CD8-positive, alpha-beta memory T cell (primary cell): ENCODE measurements at places on chromosomes 3 and 15.

DNA sequence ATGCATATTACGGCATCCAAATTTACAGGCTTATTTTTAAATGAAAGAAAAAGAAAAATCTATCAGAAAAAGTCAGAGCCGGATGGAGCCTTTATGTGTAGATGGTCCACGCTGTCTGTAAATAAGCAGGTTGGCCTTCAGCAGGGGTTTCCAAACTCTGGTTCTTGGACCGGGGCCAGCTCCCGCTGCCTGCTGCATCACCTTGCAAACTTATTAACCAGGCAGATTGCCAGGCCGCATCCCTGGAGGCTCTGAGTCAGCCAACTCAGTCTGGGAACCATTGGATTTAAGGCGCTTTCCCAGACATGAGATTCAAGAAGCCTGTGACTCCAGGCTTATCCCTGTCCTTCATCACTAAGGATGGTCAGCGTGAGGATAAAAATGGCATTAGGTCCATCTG is 212.4 kb downstream of the OPA1 start:
- no peak for DNase-seq

DNA sequence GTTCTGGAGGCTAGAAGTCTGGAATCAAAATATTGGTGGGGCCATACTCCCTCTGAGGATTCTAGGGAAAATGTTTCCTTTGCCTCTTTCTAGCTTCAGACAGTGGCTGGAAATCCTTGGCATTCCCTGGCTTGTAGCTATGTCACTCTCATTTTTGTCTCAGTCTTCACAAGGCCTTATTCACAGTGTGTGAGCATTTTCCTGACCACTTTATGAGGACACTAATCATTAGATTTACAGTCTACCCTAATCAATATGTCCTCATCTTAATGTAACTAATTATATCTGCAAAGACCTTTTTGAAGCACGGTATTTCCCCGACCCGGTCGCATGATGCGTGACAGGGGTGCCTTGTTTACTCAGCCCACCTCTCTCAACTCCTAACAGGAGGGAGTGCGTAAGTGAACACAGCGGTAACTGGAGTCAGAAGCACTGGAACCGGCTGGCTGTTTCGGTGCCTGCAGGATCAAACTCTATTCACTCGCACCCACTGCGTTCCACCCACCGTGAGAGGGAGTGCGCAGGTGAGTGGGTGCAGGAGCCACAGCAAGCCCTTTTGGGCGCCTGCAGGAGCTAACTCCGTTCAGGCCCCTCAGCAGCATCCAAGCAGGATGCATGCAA is 155.0 kb downstream of the EPHA3 start:
- DNase-seq, result no peak

- no peak for DNase-seq
Measured at GRCh38 chr3:155895379-155895900, 25.0 kb downstream of the GMPS start.

- no peak for DNase-seq
Measured at GRCh38 chr15:26129852-26130251, 266.7 kb upstream of the ATP10A start.

GRCh38 chr3:42557854-42558253 is 23.9 kb downstream of the SEC22C start:
- DNase-seq, result peak; percentile 38

- DNase-seq, result no peak
Measured at GRCh38 chr3:127157171-127157828, 35.6 kb upstream of the PRR23E start.

DNA sequence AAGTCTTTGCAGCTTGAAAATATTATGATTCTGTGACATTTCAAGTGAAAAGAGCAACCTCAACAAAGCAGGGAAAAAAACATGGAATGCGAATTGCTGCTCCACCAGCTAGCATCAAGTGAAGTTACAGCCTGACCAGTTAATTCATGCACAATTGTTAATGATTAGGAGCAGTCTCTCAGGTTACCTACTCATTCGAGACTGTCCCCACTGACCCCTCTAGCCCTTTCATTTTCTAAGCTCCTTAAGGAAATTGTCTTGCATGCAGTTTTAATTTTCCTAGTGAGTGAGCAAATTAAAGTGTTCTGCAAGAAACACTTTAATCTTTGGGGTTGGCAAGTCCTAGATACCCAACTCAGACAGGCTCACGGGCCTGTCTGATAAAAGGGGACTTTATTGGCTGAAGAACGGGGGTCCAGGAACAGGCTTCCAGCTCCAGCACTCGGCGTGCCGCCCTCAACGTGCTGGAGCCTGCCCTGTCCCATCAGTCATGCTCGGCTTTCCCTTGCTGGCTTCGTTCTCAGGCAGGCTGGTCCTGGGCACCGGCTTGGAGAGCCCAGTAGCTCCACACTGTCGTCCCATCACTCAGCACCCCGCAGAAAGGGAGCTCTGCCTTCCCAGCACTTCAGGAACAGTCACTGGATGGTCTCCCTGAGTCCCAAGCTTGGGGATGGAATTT is 18.3 kb downstream of the PODXL2 start:
- DNase-seq, result no peak

DNA sequence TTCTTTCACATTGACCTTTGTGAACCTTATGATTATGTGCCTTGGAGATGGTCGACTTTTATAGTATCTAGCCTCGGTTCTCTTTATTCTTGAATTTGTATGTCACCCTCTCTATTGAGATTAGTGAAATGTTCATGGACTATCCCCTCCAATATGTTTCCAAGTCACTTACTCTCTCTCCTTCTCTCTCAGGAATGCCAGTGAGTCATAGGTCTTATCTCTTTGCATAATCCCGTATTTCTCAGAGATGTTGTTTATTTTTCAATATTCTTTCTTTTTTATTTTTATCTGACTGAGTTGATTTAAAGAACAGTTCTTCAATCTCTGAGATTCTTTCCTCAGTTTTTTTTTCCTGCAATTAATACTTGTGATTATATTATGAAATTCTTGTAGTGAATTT is 411.6 kb upstream of the CADM2 start:
- no peak for DNase-seq

GRCh38 chr3:156761713-156762451 is 64.3 kb upstream of the LEKR1 start:
- DNase-seq, result no peak

GRCh38 chr3:29934751-29935150 is 653.9 kb downstream of the RBMS3 start:
- DNase-seq, result no peak

DNA sequence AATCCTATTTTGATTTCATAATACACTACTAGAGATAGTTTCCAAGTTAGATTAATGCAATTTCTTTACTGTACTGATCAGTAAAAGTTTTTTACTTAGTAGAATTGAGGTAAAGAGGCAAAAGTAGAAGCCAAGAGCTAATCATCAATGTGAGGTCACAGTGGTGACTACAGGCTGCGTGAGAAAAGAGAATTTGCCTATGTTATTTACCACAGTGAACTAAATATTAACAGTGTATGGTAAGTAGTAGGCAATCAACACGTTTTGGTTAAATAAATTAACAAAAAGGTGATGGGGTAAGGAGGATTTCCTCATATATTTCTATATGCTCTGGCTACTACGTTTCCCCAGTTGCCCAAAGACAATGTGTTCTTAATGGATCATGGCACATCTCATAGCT is 202.2 kb upstream of the CMC1 start:
- no peak for DNase-seq

- DNase-seq, result no peak
Measured at GRCh38 chr15:85542895-85543331, 162.5 kb downstream of the AKAP13 start.

- DNase-seq, result no peak
Measured at GRCh38 chr15:51846066-51846462, 16.6 kb downstream of the TMOD3 start.

- DNase-seq, result no peak
Measured at GRCh38 chr3:74347563-74348268, 266.7 kb downstream of the CNTN3 start.

GRCh38 chr3:156963096-156963495 is 136.9 kb downstream of the LEKR1 start:
- DNase-seq, result no peak

DNA sequence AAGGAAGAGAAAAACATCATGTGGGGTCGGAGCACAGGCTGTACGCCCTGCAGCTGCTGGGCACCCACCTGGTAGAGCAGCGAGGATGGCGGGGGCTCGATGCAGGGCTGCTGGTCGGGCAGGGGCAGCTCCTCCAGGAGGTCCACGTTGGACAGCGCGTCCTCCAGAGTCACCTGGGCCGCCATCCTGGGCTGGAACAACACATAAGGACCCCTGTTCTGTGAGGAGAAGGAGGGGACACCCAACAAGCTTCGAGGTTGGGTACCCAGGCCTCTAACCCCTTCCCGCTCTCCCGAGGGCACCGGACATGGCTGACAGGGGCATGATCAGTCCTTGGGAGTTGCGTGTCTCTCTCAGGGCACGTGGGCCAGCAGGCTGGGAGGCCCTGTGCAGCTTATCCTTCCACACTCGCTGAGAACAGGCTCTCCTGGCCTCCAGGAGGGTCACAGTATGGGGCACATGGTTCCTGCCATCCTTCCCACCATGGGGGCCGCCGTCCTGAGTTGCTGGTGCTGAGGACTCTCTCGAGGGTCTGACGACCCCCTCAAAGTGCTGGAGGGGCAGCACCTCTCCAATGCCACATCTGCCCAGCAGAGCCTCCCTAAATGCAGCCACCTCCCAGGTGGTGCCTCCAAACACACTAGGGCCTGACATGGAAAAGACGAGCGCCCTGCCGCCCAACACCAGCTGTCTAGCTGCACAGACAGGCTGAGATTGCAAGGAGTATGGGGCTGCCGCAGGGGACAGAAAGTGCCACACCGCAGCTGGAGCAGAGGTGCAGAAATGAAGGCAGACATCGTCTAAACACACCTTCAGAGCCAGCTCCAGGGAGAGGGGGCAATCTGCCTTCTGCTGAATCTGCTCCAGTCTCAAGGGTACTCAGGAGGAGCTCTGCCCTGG is 32.8 kb downstream of the CYFIP1 start:
- no peak for DNase-seq

DNA sequence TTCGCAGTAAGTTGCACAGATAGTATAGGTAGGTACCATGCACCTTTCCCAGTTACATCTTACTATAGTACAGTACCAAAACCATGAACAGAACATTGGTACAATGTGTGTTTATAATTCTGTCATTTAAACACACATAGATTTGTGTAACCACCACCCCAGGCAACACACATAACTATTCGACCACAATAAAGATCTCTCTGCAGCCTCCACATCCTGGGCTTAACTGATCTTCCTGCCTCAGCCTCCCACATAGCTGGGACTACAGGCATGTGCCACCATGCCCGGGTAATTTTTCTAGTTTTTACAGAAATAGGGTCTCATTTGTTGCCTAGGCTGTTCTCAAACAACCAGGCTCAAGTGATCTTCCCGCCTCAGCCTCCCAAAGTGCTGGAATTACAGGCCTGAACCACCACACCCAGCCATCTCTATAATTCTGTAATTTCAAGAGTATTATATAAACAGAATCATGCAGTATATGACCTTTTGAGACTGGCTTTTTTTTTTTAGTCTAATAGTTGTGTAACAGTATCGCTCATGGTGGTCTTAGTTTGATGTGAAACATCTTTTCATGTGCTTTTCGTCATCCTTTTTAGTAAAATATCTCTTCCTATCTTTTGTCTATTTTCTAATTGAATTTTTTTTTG is 13.3 kb upstream of the TMF1 start:
- no peak for DNase-seq

DNA sequence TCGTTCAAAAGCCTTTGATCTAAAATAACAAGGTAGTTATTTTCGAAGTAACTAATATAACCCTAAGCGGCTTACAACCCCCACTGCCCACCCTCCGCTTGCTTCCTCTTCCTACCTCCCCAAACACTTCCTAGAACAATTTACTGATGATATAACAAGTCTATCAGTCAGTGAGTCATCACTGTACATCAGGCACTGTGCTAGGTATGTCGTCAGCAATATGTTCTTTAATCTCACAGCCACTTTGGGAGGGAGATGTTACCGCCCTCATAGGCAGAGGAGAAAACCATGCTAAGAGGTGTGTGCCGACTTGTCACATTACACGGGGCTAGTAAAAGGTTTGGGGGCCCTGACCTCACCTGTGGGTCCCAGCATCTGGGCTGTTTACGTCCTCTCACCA is 381.8 kb downstream of the EPHB1 start:
- no peak for DNase-seq

DNA sequence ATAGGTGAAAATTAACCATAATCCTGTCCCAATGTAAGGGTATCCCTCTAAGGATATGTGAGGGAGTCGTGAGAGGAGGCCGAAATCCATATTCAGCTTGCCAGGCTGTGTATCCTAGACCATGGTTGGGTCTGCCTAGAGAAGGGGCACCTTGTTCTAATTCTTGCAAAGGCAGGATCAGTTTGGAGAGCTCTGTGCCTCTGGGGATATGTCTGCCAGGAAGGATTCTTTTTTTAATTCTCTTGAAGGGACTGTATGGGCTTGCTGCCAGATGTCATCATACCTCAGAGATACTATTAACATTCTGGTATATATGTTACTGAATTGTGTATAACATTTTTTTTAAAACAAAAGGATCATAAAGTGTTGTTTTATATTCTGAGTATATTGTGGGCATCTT is 2.4 kb downstream of the ATP1B3 start:
- DNase-seq, result no peak

DNA sequence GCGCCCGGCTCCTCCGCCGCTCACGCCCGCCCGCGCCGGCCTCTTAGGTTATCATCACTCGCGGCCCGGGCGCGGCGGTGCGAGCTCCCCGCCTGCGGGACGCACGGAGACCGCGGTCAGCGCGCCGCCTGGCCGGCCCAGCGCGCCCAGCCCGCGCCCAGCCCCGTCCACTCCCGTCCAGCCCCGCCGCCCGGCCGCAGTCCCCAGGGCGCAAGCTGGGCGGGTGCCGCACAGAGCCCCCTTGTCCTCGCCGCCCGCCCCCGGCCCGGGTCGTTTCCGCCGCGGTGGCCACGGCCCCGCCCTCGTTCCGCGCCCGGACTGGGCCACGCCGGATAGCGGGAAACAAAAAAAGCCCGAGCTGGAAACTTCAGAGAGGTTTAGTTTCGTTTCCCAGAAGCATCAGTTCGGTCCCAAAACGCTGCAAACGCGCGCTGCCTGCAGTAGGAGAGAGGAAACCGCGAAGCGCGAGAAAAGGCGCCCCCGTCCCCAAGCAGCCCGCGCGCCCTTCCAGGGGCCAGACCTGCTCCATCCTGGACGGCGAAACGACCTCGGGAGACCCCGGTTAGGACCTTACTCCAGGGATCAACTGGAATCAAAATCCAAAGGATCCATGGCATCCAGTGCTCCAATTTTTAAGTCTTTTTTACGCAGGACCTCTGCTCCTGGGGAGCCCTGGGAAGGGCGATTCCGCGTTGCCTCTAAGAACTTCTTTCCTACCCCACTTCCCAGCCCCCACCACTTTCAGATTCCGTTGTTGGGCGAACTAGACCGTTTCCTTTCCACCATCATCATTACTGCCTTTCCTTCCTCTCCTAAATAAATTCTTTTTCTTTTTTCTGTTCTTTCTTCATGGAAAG is at the start of gene ATP10A:
Gene ATP10A, minus strand, starts transcription at position 217 of the 857 bp plus-strand sequence. CDS start 231 bp downstream, outside the sequence.
- no peak for DNase-seq

GRCh38 chr3:171558188-171558696 is 98.0 kb upstream of the TNIK start:
- DNase-seq, result no peak

DNA sequence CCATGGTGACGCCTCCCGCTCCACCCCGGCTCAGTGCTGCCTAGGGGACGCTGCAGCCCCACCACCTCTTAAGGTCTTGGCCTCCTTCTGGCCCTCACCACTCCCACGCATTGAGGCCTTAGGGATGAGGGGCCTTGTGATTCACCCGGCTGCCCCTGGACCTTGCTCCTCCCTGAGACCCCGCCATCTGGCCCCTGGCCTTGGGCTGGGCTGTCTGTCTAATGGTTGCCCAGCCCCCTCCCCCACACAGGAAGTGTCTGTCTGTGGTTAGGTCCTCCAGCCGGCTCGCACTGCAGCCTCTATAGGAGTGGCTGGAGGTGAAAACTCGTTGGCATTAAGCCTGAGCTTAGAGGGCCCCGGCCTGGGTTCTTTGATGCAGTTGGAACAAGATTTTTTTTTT is 21.5 kb upstream of the MTHFS start:
- no peak for DNase-seq
